ENCODE measurements at places on chromosomes 1 and 21.

- DNase-seq = no peak
These were observed 11.9 kb upstream of the PADI3 start for GRCh38 chr1:17236779-17237560.

DNA sequence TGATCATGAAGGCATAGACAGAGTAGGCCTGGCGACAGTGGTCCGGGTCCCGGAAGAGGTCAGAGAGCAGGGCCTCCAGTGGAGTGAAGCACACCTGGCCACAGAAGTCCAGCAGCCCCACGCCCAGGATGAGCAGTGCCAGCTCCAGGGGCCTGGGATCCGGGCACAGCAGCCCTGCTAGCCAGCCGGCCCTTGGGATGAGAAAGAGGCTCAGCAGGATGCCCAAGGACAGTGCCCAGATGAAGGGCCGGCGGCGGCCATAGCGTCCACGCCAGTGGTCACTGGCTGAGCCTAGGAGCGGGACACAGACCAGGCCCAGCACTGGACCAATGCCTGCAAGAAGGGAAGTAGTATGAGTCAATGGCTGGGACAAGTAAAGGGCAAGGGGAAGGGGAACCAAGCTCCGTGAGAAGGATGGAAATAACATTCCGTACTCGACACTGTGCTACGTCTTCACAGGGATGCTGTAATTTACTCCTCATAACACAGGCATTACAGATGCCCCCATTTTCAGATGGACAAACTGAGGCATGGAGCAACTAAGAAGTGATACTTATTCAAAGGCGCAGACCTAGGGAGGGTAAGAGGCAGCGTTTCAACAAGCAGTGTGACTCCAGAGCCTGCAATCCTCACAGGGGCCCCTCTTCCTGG lies 16.9 kb downstream of the SLC45A3 start:
- no peak for DNase-seq

DNA sequence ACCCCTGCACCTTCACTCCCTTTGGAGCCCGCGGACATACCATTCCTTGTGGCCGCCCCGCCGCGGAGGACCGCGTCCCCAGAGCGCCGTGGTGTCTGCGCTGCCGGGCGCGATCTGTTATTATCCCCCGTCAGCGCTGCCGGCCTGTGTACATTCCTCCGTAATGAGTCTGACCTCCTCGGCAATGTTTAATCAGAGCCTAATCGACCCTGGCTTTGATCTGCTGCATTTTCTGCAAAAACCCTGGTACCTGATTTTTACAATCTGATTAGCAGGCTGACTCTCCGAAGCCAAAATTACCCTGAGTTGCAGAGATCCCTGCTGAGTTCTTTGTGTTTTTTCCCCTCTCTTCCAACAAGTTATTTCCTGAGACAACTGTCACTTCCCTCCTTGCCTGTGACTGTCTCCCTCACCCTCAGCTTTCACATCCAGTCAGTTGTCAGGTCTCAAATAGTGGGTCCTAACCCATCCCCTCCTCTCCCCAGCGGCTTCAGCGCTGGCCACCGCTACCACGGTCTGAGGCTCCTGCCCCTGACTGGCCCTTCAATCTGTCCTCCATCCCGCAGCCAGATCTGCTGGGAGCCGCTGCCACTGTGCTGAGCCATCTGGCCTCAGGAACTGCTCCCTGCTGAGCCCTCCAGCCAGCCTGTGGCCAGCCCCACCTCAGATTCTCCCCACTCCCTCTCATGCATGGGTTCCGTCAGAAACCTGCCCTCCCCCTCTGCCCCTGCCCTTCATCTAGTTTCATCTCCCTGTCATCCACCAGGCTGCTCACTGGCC lies 53.5 kb downstream of the GLIS1 start:
- DNase-seq = no peak

- no peak for DNase-seq
These were observed 7.3 kb downstream of the KIAA2013 start for GRCh38 chr1:11918799-11919519.

DNA sequence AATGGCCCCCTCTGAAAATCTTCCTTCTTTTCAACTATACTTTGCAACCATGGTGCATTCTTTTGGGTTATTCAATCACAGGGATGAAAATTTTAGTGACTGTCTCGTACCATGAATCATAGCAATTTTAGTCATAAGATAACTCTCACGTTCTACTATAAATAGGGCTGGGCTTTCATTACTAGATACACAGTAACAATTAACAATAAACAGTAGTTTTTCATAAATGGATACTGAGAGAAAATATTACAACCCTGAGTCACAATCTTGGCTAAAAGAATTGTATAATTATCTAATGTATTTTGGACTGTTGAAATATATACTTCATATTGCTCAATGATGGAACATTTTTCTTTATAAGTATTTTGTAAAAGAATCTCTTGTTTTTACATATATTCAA lies 96.1 kb downstream of the TEX35 start:
- DNase-seq = no peak

- DNase-seq = no peak
These were observed 64.7 kb downstream of the RGL1 start for GRCh38 chr1:183869664-183870063.

GRCh38 chr1:244283772-244284171 lies 167.9 kb downstream of the ADSS2 start:
- no peak for DNase-seq

GRCh38 chr1:215277532-215277931 lies 195.0 kb downstream of the KCNK2 start:
- no peak for DNase-seq
